ENCODE measurements at places on chromosomes 11 and 22. TPM values are rescaled to one million over a fixed set of nuclear protein-coding genes. Genes with fewer than 3 reads are reported as not detected.

MS4A3 gene
- 1.6 TPM for polyA plus RNA-seq

OR10A3 gene
- polyA plus RNA-seq = not detected

PRDM11 gene
- polyA plus RNA-seq = 23.8 TPM

SERPING1 gene
- 105 TPM for polyA plus RNA-seq

TBX10 gene
- polyA plus RNA-seq = not detected

JAM3 gene
- 132 TPM for polyA plus RNA-seq

MMP8 gene
- polyA plus RNA-seq = 0.15 TPM

CBX6 gene
- 24.3 TPM for polyA plus RNA-seq

THY1 gene
- polyA plus RNA-seq = 234 TPM

BIRC3 gene
- polyA plus RNA-seq = 1.7 TPM

DNA sequence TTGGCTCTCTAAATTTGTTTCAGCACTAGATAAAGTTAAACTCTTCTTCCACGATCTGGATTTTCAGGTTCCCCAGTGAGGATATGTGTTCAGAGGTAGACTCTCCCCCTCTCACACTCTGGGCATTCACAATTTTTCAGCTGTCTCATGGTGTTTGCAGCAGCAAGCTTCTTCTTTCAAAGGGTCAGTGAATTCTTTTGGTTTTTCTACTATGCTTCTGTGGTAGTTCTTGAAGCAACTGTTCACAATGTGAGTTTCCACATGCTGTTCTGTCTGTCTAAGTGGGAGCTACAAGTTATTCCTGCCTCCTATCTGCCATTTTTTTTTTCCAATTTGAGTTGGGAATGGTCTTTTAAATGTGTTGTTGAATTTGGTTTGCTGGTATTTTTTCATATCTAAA is 25.4 kb downstream of the CNTF start:
- DNase-seq = no peak

DNA sequence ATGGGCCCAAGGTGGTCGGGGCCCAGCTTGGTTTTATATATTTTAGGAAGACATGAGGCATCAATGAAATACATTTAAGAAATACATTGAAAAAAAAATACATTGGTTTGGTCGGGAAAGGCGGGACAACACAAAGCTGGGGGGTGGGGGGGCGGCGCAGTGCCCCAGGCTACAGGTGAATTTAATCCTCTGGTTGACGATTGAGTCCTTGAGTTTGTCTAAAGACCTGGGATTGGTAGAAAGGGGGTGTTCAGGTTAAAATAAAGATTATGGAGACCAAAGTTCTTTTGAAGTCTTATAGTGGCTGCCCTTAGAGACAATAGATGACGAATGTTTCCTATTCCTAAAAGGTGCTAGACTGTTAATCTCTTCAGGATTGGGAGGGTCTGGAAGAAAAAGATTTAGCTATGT is 3.1 kb downstream of the IFITM1 start:
- no peak for DNase-seq

DNA sequence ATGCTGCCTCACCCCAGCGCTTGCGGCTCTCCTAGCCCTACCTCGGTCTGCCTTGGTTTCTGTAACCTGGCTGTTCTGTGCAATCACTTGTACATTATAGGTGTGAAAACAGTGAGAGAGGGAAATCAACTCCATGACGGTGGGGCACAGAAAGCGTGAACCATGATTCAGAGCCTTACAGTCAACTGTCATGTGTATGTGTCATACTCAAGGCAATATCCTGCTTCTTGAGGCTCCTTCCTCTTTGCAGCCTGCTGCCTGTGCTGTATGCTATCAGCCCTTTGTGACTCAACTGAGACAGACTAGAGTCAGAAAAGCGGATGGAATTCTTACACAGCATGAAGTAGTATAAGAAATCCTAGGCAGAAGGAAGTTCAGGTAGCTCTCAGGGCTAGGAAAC is 2.1 kb downstream of the NRIP3 start:
- DNase-seq = peak; percentile 70

DNA sequence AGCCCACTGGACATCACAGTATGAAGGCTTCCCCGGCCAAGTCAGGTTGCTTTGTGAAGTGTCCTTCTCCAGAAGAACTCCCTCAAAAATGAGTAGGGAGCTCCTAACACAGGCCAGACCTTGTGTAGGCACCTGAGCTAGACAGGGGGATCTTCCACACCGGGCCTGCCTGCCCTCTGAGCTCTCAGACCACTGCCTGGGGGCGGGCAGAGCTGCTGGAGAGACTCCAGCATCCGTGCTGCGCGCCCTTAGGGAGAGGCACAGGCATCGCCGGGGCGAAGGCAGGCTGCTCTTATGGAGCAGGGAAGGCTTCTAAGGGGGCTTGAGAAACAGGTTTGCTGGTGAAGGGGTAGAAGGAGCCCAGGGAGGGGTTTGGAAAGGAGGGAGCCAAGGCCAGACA is 4.4 kb downstream of the KCNJ5 start:
- no peak for DNase-seq

GRCh38 chr11:65186701-65187100 is 5.0 kb downstream of the CAPN1 start:
- no peak for DNase-seq

- DNase-seq = no peak
Measured at GRCh38 chr11:130592056-130592455, 143.6 kb downstream of the ADAMTS15 start.

DNA sequence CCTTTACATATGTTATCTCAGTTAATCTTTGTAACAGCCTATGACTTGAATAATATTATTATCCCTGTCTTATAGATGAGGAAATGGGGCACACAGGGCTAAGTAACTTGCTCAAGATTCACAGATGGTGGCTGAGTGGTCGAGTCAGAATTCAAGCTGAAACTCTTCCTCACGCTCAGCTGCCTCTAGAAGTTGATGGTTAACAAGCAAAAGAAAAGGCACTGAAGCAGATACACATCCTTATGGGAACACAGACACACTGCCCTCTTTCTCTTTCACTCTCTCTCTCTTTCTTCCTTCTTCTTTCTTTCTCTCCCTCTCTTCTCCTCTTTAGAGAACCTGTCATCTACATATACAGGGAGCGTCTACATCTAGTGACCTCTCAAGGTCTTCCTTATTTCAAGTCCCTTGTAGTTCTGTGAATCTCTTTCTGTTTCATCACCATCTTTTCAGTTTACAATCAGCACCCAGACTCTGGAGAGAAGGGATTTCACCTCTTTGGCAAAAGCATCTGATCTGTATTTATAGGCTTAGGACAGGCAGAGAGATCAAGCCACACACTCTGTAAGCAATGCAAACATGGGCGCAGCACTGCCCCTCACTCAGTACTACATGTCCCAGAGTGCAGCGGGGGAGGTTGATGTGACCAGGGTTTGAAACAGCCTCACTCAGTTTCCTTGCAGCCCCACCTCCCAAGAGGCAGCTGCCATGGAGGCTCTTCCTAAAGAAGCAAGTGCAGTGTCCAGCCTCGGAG is 75.7 kb downstream of the GRAMD1B start:
- DNase-seq = no peak

GRCh38 chr11:120141768-120142423 is 4.0 kb upstream of the TRIM29 start:
- no peak for DNase-seq

DNA sequence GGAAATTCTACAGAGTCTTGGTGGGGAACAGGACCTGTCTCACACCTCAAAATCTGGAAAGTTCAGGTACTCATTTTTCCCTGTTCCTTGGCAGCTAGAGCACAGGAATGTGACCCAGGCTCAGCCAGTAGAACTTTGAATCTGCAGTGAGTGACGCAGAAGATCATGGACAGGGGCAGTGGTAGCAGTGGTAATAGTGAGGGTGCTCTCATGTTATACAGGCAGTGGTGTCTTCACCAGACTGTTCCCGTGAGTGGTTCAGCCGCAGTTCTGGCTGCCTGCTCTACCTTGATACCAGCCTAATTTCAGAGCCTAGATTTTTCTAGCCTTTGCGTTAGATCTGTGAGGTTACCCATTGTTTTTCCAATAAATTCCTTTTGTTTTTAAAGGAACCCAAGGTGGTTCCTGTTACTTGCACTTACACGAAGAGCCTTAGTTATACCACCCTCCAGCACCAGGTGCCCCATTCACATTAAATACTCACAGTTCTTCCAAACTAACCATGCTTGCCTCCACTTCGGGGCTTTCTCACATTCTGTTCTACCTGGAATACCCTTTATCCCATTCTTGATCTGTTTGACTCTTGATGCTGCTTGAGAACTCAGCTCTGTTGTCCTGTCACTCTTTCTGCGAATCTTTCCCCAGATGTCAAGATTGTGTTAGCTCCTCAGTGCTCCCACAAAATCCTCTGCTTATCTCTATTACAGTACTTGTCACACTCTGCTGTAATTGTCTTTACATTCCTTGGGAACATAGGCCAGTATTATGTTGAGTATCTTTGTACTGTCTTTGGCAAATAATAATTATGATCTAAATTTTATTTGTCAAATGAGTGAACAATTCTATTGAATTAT is 47.8 kb downstream of the SWAP70 start:
- DNase-seq = no peak

Measured in muscle of back (tissue), 13 donors.